Stimulated activated CD4-positive, alpha-beta T cell treated with anti-CD3 and anti-CD28 coated beads, Interleukin-2, amount 100 ng/mL, for 4 hours (primary cell): ENCODE measurements at places on chromosomes 11 and 22.
A peak's percentile ranks its signal among the peaks of the same experiment; 100 is the strongest.

DNA sequence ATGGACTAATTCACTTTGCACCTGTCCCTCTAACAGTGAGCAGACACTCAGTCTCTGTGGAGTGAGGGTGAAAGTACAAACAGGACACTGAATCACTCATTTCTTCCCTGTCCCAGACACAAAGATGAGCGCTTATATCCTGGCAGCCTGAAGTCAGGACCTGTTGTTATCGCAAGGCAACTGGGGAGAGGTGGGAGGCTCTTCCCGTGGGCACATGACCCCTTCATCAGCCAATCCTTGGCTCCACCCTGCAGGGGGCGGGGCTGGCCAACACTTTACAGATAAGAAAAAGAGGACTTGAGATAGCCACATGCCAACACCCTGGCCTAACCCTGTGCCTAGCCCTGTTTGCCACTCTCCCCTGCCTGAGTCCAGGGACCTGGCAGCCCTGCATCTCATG is 29.5 kb upstream of the TESMIN start:
- DNase-seq: no peak

- DNase-seq: no peak
Measured at GRCh38 chr11:18452927-18453326, 2.7 kb upstream of the LDHAL6A start.

DNA sequence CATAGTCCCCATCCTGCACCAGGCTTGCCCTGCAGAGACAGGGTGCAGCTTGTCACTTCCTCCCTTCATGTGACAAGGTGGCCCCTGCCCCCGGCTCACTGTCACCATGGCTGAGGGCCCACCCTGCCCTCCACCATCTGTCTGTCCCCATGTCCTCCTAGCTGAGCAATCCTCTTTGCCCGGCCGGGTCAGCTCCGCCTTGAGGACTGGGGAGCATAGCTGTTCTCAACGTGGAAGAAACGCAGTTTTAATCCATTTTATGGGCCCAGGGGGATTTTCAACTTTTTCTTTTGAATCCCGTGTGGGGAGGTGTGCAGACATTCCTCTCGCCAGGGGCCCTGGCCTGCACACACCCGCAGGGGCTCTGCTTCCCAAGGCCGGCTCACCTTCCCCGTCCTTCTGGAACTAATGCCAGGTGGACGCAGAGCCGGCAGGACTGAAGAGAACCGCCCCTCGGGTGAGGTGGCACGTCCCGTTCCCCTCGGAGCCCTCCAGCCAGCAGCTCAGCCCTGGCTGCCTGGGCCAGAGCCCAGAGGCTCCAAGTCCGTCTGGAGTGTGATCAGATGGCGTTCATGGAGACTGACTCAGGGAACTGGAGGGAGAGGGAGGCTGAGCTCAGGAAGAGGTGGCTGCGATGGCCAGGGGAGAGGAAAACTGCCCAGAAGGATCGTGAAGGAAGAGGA is 1108.7 kb downstream of the BRD1 start:
- DNase-seq: no peak

DNA sequence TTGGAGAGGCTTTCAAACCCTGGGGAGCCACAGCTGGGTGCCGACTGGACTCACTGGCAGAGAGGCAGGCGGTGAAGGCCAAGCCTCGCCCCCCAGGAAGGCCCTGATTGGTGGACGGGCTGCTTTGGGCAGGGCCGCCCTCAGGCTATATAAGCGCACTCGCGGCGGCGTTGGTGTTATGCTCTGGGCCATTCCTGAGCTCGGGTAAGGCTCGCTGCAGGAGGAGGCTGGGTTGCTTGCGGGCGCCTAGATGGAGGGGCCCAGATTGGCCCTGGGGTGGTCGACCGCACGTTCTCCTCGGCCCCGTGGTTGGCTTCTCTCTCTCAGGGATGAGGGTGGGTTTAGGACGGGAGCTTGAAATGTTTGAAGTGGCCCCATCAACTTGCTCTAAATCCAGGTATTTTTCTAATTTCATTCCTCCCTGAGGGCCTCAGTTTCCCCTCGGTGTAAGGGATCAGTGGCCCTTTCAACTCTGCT is at the start of gene SPDYC:
TSS of gene SPDYC (plus strand) at position 176 of the 477 bp plus-strand sequence. CDS start 1,125 bp downstream, outside the sequence.
- no peak for DNase-seq

DNA sequence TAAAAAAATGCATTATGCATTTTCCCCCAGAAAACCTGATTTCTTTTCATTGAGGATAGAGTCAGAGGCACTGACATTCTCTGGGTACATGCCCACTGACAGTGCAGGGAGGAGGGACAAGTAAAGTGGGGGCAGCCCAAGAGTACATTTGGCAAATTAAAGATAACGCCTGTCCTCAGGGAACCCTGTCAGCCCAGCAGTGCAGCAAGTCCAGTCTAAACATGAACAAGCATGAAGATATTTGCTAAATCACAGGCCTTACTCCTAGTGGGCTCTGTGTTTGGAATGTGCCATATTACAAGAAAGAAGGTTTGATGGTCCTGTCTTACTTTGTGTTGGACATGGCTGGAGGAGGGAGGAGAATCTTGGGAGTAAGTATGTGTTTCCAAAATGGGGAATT is 37.9 kb downstream of the AMOTL1 start:
- no peak for DNase-seq

DNA sequence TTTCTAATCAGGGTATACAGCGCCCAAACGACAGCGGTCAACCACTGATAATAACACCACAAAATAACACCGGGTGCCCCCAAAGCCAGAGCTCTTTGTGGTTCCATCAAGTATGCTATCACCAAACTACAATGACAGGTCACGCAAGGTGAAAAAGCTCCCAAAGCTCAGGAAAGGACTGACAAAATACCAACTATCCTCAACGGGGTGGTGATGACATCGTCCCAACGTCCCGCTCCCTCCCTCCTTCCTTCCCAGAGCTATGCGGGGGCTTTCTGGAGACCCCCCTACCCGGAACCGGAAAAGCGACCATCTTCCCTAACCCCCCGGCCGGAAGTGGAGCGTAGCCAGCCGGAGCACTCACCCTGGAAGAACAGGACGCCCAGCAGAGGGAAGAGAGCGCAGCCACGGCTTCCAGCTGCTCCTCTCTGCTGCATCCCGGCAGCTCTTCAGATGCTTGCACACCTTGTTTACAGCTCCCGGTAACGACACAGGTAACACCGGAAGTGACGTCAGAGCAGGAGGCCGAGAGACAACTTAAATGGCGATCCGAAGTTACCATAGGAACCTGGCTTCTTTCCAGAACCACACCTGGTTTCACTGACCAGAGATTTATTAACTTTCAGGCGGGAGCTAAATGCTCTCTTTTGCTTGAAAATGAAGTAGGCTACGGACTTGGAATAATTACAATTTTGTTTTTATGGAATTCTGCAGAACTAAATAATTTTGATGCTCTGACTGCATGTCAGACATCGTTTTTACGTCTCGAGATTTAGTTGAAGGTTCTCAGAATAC is at the start of gene MPZL3:
TSS of gene MPZL3 (minus strand) at position 508 of the 795 bp plus-strand sequence. CDS start at position 437, 71 bp downstream.
- DNase-seq: peak; percentile 79

GRCh38 chr22:28250036-28250695 is 331.1 kb upstream of the PITPNB start:
- no peak for DNase-seq
